Mesangial cell (primary cell): ENCODE measurements at places on chromosomes 1 and 21. TPM values are rescaled to one million over a fixed set of nuclear protein-coding genes. Genes with fewer than 3 reads are reported as not detected.

The FCRLA gene
- total RNA-seq: under 0.01 and 0.16 TPM in 2 replicates

The DCST1 gene
- total RNA-seq: not detected in 2 replicates

The LRRC53 gene
- not detected in 2 replicates for total RNA-seq

The C2CD4D gene
- 0.16 and 0.89 TPM in 2 replicates for total RNA-seq

The GNAT2 gene
- total RNA-seq: 0.16 TPM in 1 of 2 replicates, not detected in the other

The SPRR2G gene
- total RNA-seq: not detected in 2 replicates

The RAB7B gene
- total RNA-seq: 0.33 and 1.6 TPM in 2 replicates

The LCE3E gene
- total RNA-seq: not detected in 2 replicates

The FAAH gene
- 3.1 and 10.8 TPM in 2 replicates for total RNA-seq

The YARS1 gene
- total RNA-seq: 82.0 and 114 TPM in 2 replicates

The ANKRD34A gene
- 1.0 and 1.1 TPM in 2 replicates for total RNA-seq

The MFSD2A gene
- 9.0 and 17.8 TPM in 2 replicates for total RNA-seq

The CAMSAP2 gene
- total RNA-seq: 10.9 and 14.7 TPM in 2 replicates

The MCOLN2 gene
- total RNA-seq: 0.49 and 1.3 TPM in 2 replicates

The BSND gene
- not detected in 2 replicates for total RNA-seq

The IGSF21 gene
- total RNA-seq: not detected in 2 replicates

The APOBEC4 gene
- not detected in 2 replicates for total RNA-seq

The SYT14 gene
- 2.6 and 8.0 TPM in 2 replicates for total RNA-seq

The CDA gene
- 3.0 and 4.4 TPM in 2 replicates for total RNA-seq

The OR2L13 gene
- total RNA-seq: not detected in 2 replicates

The LIN28A gene
- 0.38 TPM in 1 of 2 replicates, not detected in the other for total RNA-seq

The CAPN2 gene
- total RNA-seq: 298 and 366 TPM in 2 replicates

The ADCY10 gene
- under 0.01 TPM in 1 of 2 replicates, not detected in the other for total RNA-seq

The IGSF9 gene
- total RNA-seq: 0.16 and 0.76 TPM in 2 replicates

The PHLDA3 gene
- total RNA-seq: 58.3 and 92.2 TPM in 2 replicates

The ATP6V1G3 gene
- total RNA-seq: not detected in 2 replicates

The NR0B2 gene
- not detected in 2 replicates for total RNA-seq

The CHI3L2 gene
- total RNA-seq: not detected in 2 replicates

The HAO2 gene
- not detected in 2 replicates for total RNA-seq

The CELA2A gene
- total RNA-seq: not detected in 2 replicates

The IQGAP3 gene
- 5.2 and 71.4 TPM in 2 replicates for total RNA-seq

The AGO3 gene
- 4.2 and 6.0 TPM in 2 replicates for total RNA-seq

The ITLN2 gene
- not detected in 2 replicates for total RNA-seq

The ATP13A2 gene
- 110 and 150 TPM in 2 replicates for total RNA-seq

The FBXO2 gene
- 1.1 and 4.4 TPM in 2 replicates for total RNA-seq

The GPATCH3 gene
- total RNA-seq: 9.0 and 9.1 TPM in 2 replicates

The IL10RB gene
- 15.2 and 24.6 TPM in 2 replicates for total RNA-seq

The CLDN17 gene
- total RNA-seq: not detected in 2 replicates
